Left forelimb (tissue), 1 donor: ENCODE measurements at places on chromosomes 4 and X.

GRCh38 chr4:120842031-120842430, 80.5 kb downstream of the PRDM5 start:
- no peak for DNase-seq

- no peak for DNase-seq
These were observed 85.8 kb downstream of the CXXC4 start for GRCh38 chr4:104408878-104409277.

- DNase-seq, result no peak
These were observed 670.6 kb upstream of the ATOH1 start for GRCh38 chr4:93157986-93158385.

- DNase-seq, result no peak
These were observed 375.2 kb downstream of the MAGEE1 start for GRCh38 chrX:76802708-76803107.

DNA sequence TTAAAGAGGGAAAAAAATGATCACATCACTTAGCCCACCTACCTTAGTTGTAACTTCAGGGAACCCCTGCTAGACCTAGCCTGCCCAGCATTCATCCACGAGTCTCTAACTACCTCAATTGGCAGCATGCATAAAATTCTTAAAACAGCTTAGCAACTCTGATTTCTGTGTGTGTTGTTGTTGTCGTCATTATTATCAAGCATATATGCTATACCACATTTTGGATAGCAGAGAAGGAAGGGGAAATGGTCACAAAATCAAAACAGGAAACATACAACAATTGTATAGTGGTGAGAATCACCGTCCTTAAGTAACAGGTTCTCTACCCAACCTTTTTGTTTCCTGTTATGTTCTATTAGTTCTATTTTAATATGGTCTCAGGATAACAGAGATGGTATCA, 2.7 kb upstream of the ACOT9 start:
- DNase-seq, result no peak
